ENCODE measurements at places on chromosomes 6 and 20.
A peak's percentile ranks its signal among the peaks of the same experiment; 100 is the strongest.

DNA sequence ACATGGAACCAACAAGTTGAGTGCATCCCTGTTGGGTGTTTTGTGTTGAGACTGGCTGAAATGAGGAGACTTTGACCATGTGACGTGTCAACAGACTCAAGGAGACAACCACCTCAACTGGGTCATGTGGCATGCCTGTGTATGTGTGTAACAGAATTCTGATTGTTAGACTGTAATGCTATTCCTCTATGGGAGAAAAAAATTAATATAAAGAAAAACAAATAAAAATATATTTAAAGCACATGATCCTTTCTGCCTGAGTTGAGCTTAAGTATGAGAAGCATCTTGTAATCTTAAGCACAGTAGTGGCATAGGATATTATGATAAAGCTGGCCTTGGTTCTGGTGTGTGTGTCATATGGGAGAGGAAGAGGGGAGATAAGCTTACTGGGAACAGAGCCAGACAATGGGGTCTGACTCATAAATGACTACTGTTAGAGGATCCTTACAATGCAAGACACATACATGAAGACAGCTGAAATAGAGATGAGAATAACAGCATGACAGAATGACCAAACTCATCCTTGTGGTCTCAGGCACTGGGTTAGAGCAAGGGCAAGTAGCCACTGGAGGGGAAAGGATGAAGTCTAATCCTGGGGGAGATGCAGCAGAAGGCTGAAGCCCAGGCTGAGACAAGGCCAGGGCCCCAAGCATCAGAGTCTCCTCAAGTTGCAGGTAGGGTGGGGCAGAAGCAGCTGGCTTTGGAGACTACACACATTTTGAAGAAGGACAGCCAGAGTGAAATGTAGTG lies 9.2 kb downstream of the TP53INP2 start:
- no peak for ATAC-seq

- ATAC-seq: peak; percentile 77
Observed at GRCh38 chr6:166258854-166259276, 49.3 kb downstream of the PRR18 start.

GRCh38 chr20:40757087-40757486 lies 68.1 kb upstream of the MAFB start:
- ATAC-seq: no peak

DNA sequence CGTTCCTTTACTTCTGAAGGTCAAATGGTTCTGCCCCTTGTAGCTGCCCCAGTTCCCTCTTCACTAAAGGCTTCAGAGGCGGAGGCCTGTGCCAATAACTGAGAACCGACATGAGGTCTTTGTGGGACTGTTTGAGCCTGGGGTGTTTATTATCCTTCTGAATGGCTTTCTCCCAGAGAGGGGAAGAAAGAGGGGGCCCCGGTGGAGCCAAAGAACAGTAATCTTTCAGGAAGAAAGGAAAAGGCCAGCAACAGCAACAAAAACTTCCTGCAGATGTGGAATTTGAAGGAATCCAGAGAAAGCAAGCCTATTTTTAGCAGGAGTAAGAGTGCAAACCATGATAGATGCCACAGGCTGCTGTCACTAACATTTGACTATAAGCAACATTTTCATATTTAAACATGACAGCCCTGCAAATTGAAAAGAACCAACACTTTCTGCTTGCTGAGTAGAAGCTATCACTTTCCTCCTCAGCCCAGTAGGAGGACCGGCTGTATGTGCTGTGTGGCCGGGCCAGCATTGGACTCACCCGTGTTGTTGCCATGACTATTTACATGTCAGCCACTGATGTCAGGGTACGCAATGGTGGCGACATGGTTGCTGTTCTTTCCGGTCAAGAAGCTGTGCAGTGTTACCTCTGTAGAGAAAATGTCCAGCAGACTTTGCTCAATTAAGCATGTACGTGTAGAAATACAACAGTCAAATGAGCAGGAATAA lies 121.3 kb downstream of the SOBP start:
- ATAC-seq: no peak

GRCh38 chr20:14568701-14569100 lies 231.3 kb upstream of the FLRT3 start:
- no peak for ATAC-seq

- no peak for ATAC-seq
Observed at GRCh38 chr6:165298875-165299274, 10.5 kb downstream of the C6orf118 start.

DNA sequence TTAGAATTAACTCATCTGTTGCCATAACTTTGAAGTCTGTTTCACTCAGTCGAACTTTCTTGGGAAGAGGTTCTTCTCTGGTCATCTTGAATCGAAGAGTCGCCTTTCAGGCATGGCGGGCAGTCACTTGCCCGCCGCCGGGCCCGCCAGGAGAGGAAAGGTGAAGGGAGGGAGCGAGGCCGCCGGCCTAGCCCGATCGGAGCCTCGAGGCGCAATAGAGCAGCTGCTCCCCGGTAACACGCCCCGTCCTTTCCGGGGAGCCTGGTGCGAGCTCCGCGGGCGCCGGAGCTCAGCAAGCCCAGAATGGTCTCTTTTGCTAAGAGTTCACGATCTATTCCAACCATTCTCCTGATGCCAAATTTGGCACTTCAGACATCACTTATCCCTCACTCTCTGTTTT lies 591.8 kb downstream of the TFAP2B start:
- no peak for ATAC-seq

DNA sequence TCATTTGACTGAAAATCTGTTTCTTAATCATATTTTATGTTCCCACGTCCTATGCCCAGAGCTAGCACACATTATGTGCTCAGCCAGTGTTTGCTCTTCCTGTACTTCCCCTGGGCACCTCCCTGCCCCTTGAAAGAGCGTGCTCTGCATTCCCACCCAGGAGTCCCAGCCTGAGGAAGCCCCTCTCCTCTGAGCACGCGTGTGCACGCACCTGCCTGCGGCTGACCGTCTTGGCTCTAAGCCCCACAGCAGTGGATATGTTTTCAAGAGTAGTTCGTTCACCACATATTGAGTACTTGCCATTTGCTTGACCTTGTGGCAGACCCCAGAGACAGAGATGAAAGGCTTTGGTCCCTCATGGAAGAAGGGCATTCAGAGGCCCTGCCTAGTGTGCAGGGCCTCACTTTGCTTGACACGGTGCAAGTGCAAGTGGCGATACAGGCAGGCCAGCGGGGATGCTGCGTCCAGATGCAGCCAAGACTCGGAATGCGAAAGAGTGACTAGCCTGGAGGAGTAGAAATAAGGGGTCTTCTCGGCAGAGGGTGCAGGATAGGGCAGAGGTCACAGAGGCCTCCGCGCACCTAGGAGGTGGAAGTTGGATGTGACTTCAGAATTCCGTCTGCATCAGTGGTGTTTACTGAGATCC lies 14.1 kb downstream of the SYNDIG1 start:
- ATAC-seq: no peak

GRCh38 chr20:1622450-1622849 lies 2.6 kb upstream of the SIRPB1 start:
- ATAC-seq: peak; percentile 85

DNA sequence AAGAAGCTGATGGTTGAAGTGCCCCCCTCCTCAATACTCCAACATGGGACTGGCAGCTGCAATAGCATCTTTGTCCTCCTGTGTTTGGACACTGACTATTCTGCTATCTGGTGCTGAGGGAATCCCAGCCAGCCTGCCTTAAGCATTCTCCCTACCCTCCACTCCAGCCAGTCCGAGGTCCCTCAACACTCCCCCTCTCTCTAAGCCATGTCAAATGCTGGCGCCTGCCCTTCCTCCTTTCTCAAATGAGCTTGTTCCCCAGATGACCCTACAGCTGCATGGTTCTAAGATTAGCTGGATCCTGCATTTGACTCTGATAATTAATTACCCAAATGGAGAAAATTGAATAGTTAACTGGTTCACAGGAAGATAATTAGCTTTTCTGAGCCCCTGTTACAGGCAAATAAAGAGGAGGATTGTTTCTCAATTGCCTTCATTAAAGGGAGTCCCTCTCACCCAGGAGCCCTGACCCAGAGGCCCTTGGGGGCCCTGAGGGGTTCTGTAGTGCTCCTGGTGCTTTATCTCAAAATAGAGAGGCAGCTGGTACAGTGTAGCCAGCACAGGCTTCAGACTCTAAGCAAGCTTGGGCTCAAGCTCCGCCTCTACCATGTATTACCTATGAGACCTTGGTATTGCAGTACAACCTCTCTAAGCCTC lies 37.9 kb upstream of the CHD6 start:
- no peak for ATAC-seq

DNA sequence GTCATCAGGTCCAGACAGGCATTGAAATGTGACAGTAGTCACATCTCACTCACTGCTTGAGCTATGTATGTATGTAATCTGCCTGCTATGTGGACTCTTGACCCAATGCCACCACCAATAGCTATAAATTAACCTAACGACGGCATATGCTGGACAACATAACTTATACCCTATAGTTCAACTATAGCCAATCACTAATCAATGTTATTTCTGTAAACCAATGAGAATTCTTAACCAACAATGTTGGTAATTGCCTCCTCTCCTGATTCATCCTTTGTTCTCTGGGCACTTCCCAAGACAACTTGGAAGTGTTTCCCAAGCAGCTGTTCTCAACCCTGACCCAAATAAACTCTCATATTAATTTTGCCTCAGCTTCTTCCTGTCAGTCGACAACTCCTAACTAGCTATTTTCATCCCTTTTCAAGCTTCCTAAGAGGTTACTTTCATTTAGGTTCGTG lies 24.1 kb upstream of the SERPINB1 start:
- ATAC-seq: no peak

DNA sequence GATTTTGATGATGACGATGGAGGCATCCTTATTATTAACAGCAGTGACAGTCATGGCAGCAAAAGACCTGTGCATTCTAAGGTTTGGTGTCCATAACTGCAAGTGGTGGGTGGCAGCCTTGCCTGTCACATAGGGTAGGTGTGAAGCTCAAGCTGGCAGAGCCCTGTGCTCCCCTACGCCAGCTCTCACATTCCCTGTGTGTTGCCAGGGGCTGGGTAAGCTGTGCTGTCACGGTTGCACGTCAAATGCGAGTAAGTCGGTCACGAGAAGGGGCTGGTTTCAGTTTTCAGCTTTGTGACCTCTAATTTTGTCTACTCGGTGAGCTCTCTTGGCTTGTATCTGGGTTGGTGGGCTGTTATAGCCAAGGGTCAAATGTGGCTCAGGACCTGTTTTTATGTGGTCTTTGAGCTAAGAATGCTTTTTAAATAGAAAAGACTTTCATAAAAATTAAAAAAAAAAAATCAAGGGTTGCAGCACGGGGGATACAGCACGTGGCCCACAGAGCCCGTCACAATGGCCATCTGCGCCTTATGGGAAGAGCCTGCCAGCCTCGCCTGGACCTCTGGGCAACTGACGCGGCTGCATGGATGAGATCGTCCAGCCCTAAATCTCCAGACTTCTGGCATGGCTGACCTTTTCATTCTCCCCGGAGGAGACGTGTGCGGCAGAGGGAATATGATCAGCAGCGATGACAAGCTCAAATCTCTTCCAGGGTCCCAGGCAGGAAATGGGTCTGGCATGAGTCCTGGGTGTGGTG lies 148.5 kb downstream of the PHACTR3 start:
- no peak for ATAC-seq

- no peak for ATAC-seq
Observed at GRCh38 chr6:132675749-132676148, 16.8 kb upstream of the TAAR1 start.

- no peak for ATAC-seq
Observed at GRCh38 chr6:26017632-26017966, 55.0 kb downstream of the TRIM38 start.

GRCh38 chr6:27553123-27553904 lies 80.4 kb upstream of the ZNF184 start:
- ATAC-seq: no peak

DNA sequence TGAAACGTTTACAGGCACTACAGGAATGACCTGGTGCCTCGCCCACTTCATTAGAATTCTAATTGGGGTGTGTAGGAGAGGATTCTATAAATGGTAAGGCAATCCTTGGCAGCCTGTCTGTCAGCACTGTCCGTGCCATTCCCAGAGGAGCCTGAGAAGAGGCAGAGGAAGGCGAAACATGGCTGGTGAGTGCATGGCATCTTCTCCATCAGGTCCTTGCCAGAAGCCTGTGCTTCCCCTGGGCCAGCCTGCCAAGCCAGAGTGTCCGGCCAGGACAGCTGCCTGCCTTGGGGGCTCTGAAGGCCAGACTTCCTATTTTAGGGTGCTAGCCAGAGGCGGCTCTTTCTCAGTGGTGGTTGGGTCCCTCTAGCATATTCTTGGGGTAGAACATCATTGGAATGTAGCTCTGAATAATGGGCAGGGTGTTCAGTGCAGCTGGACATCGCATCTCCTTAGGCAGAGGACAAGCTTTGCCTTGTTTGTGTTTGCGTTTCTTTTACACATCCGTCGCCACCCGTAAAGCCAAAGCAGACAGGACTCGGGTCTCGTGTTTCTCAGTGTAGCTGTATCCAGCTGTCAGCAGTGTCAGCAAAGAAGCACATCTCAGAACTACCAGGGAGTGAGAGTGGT lies at the start of gene TGM3:
Gene TGM3, plus strand, starts transcription at position 116 of the 630 bp plus-strand sequence. Its CDS starts 63 bp downstream, at position 179.
- no peak for ATAC-seq

- ATAC-seq: no peak
Observed at GRCh38 chr6:84809455-84809854, 45.1 kb upstream of the TBX18 start.

- no peak for ATAC-seq
Observed at GRCh38 chr6:56551409-56552120, 91.1 kb downstream of the DST start.

- ATAC-seq: no peak
Observed at GRCh38 chr6:110703010-110703905, 112.0 kb downstream of the CDK19 start.

- ATAC-seq: no peak
Observed at GRCh38 chr6:8659404-8660189, 224.3 kb upstream of the SLC35B3 start.

GRCh38 chr6:71349395-71349794 lies 60.8 kb downstream of the OGFRL1 start:
- ATAC-seq: no peak

All from stimulated activated memory B cell treated with anti-CD40 and anti-IgM and Interleukin-4, amounts not matched to agents 10 μg/mL and 1 μg/mL and 100 μg/mL, for 72 hours (primary cell).